ENCODE measurements at places on chromosomes 16 and 17. TPM values are rescaled to one million over a fixed set of nuclear protein-coding genes. Genes with fewer than 3 reads are reported as not detected.

TSPAN10 gene
- not detected for polyA plus RNA-seq

SPPL2C gene
- not detected for polyA plus RNA-seq

MYO15A gene
- polyA plus RNA-seq: 1.9 TPM

CHST5 gene
- 2.7 TPM for polyA plus RNA-seq

KRTAP16-1 gene
- polyA plus RNA-seq: not detected

ABCC3 gene
- not detected for polyA plus RNA-seq

OR2C1 gene
- polyA plus RNA-seq: not detected

TLK2 gene
- 65.2 TPM for polyA plus RNA-seq

PRSS33 gene
- polyA plus RNA-seq: not detected

ZSCAN10 gene
- not detected for polyA plus RNA-seq

SSTR5 gene
- polyA plus RNA-seq: not detected

RAD51D gene
- polyA plus RNA-seq: 19.0 TPM

NAT9 gene
- 232 TPM for polyA plus RNA-seq

SYCE1L gene
- 3.4 TPM for polyA plus RNA-seq

TTYH2 gene
- 0.40 TPM for polyA plus RNA-seq

CCL2 gene
- not detected for polyA plus RNA-seq

CDR2 gene
- 17.8 TPM for polyA plus RNA-seq

SLC25A10 gene
- polyA plus RNA-seq: 8.7 TPM

TNP2 gene
- polyA plus RNA-seq: not detected

KIF2B gene
- not detected for polyA plus RNA-seq

CPHXL2 gene
- not detected for polyA plus RNA-seq

PLEKHH3 gene
- 18.4 TPM for polyA plus RNA-seq

TVP23A gene
- 9.1 TPM for polyA plus RNA-seq

SEPTIN1 gene
- not detected for polyA plus RNA-seq
